ENCODE measurements at places on chromosomes 3 and 15.
A peak's percentile ranks its signal among the peaks of the same experiment; 100 is the strongest.

GRCh38 chr3:44932986-44933944, 42.7 kb downstream of the ZDHHC3 start:
- no peak for DNase-seq

DNA sequence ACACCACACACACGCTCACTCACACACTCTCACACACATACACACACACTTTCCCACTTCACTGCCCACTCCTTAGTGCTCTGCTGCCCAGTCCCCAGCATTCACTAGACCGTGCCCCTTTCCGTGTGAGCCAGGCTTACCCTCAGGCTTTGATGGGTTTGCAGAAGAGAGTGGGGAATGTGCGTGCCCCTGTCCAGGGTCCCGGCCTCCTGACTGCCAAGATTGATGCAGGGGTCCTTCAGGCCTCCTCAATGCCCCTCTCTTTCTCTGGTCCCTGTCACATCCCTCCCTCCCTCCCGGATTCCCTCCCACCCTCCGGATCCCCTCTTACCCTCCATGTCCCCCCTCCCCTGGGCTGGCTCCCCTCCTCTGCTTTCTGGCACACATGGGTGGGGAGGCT, 27.9 kb upstream of the KIF23 start:
- no peak for DNase-seq

DNA sequence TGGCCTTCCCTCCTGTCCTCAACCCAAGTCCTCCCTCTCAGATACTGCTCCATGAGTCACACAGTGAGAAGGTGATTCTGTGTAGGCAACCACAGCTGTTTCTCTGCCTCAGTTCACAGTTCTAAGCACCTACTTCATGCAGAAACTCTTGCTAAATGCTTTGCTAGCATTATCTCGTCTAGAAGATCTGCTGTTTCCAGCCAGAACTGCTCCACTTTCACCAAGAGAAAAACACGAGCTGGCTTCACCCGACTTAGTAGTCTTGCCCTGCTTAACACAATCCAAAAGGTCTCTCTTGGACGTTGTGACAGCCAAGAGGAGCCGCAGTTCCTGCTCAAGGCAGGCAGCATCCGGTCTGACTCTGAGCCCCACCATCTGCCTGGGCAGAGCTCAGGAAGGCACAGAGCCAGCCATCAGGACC, 272.1 kb downstream of the UACA start:
- DNase-seq = no peak

GRCh38 chr3:182412066-182412465, 381.2 kb upstream of the ATP11B start:
- no peak for DNase-seq

GRCh38 chr3:129439226-129439816, 427 bp downstream of the MBD4 start:
- peak; percentile 41 for DNase-seq

DNA sequence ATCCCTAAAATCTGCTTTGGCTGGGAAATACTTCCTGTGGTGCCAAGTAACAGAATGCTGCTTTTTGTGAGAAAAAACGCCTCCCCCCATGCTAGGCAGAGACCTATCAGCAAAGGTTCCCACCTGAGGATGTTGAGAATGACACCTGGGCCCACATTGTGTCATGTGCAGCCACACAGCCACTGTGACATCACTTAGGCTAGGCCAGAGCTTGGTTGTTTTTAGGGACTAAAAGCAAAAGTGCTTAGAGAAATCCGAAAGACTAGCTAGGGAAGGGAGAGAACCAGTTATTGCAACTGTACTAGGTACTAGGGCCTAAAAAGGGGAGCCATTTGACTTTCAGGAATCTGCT, 6.2 kb downstream of the ZDHHC3 start:
- no peak for DNase-seq

GRCh38 chr3:123067689-123068600, 1.1 kb downstream of the PDIA5 start:
- DNase-seq = no peak

DNA sequence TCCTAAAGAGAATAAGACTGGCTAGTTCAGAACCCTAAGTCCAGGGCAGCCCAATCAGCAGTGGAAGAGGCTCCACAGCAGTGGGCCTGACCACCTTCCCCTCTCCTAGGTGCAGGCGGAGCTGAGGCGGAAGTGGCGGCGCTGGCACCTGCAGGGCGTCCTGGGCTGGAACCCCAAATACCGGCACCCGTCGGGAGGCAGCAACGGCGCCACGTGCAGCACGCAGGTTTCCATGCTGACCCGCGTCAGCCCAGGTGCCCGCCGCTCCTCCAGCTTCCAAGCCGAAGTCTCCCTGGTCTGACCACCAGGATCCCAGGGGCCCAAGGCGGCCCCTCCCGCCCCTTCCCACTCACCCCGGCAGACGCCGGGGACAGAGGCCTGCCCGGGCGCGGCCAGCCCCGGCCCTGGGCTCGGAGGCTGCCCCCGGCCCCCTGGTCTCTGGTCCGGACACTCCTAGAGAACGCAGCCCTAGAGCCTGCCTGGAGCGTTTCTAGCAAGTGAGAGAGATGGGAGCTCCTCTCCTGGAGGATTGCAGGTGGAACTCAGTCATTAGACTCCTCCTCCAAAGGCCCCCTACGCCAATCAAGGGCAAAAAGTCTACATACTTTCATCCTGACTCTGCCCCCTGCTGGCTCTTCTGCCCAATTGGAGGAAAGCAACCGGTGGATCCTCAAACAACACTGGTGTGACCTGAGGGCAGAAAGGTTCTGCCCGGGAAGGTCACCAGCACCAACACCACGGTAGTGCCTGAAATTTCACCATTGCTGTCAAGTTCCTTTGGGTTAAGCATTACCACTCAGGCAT, 33.7 kb downstream of the VIPR1 start:
- DNase-seq = peak; percentile 55

GRCh38 chr3:186790261-186790981, 7.0 kb downstream of the EIF4A2 start:
- DNase-seq = no peak

GRCh38 chr3:80559701-80560100, 791.9 kb upstream of the ROBO1 start:
- DNase-seq = no peak

DNA sequence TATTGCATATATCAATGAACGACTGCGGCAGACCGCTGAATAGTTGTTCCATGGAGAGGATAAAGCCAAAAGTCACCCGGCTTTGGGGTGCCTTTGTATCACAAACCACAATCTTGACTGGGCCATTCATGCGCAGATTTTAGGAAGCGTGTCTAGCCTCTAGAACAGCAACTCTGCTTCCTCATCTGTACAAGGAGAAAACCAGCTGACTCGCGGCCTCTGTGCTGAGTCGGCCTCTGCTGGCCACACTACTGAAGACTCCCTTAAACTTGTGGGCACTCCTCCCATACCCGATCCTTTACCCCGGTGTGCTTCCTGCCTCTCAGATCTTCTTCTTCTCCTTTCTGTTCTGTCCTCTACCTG, 872 bp downstream of the DLEC1 start:
- DNase-seq = peak; percentile 71

DNA sequence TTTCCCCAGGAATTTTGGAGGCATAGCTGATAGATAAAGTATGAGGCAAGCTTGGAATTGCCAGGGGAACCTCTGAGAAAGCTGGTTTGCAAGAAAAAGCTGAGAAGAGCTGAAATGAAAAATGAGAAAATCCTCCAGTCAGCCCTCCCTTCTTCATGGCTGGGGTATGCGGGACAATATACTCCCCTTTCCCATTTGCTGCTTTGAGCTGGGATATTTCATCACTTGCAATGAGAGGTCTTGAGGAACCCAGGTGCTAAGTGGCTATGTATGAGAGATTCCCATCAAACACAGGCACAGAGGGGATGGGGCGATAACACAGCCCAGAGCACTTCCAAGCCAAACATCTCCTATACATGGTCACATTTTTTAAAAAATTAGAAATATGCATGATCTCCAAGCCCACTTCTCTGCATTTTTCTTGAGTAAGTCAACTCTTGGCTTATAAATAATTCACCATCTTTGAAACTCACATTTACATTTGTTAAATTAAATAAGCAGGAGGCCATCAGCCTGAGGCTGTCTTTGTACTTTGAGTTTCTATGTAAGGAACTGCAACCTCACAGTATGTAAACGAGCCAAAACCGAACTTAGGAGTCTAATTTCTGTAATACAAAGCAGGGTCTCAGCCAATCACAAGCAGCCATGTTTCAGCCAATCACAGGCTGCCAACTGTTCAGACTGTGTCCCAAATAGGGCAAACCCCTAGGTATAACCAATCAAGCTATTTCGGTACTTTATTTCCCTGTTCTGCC, 983.6 kb upstream of the NR2F2 start:
- no peak for DNase-seq

GRCh38 chr15:81085213-81085612, 48.9 kb upstream of the CFAP161 start:
- no peak for DNase-seq

DNA sequence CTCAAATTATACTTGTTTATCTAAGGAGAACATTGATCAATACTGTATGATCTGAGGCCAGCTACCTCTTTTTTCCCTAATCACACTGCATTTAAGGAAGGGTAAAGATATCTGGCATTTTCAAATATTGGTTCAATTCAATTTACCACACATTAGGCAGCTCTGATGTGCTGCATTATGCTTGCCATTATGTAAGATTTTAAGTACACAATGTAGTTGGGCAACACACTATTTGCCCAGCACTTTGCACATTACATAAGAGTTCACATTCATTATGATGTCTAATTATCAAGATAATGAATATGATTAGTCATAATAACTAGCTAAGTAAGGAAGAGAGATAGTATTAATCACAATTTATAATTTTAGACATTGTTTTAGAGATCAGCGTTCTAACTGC, 196.3 kb downstream of the BCHE start:
- no peak for DNase-seq

DNA sequence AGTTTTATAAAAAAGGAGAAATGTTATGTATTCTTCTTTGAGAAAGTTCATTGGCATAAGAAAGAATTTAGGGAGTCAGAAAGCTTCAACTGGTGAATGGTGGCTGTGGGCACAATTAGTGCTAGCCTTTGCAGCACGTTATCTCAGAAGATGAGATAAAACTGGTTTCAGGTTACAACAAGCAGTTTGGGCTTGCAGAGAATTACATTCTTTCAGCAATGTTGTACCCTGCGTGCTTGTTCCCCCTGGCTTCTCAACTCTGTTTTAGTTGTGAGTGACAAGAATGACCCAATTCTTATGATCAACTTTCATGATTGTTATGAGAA, 31.6 kb upstream of the ACP3 start:
- DNase-seq = no peak

DNA sequence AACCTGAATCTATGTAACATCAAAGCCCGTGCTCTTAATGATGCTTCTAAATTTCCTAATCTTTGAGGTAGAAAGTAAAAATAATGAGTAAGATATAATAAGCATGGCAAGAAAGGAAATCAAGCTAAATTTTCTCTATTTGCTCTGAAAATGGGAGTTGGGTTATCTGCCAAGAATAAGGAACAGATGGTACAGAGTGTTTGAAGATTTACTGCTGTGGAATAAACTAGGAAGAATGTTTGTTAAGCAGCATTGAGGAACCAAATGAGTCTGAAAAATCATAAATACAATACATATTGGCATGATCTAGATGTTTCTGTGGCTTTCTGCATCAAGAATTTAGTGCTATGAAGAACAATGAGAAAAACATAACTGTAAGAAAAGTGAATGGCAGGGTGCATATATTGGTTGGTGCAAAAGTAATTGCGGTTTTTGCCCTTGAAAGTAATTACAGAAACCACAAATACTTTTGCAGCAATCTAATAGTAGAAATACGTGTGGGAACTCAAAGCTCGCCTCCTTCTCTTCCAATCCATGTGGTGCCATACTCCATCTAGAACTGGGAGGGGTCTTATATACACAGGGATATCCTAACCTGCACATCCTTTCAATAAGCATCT, 87.6 kb downstream of the SUCNR1 start:
- DNase-seq = no peak

GRCh38 chr15:74144153-74144775, 13.9 kb downstream of the ISLR2 start:
- no peak for DNase-seq

- DNase-seq = no peak
These were observed 9.2 kb upstream of the ACAN start for GRCh38 chr15:88794001-88794400.

- no peak for DNase-seq
These were observed 3.0 kb downstream of the SPINT1 start for GRCh38 chr15:40846841-40847222.

- DNase-seq = no peak
These were observed 349 bp downstream of the PLXNA1 start for GRCh38 chr3:126983276-126983652.

DNA sequence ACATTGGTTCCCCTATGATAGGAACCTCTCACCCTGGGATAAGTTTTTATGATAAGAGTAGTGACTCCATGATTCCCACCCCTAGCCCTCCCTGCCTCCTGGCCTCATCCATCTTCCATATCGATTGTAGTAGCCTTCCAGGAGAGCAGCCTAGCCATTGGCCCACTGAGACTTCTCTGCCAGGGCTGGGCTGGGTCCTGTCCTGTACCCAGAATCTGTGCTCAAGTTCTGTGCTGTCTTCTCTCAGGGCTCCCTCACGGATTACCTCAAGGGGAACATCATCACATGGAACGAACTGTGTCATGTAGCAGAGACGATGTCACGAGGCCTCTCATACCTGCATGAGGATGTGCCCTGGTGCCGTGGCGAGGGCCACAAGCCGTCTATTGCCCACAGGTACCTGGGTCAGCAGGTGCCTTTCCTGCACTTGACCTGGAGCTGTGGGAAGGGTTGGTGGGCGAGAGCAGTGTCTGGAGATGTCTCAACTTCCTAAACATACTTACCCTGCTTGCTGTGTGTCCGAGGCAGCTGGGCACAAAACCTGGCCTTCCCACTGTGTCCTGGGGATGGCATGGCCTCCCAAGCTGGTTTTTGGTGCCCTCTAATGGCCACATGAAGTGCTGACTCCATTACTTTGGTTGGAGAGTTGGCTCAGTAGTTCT, 16.6 kb upstream of the EXOG start:
- peak; percentile 59 for DNase-seq

All from CD4-positive, alpha-beta T cell treated with Interleukin-4 for 1 hour (primary cell).